ENCODE measurements at places on chromosomes 12 and 14.
A peak's percentile ranks its signal among the peaks of the same experiment; 100 is the strongest.

GRCh38 chr14:92863286-92864080, 59.5 kb upstream of the CHGA start:
- no peak for DNase-seq

- DNase-seq = no peak
These were observed 328.6 kb downstream of the PCNX1 start for GRCh38 chr14:71235875-71236274.

DNA sequence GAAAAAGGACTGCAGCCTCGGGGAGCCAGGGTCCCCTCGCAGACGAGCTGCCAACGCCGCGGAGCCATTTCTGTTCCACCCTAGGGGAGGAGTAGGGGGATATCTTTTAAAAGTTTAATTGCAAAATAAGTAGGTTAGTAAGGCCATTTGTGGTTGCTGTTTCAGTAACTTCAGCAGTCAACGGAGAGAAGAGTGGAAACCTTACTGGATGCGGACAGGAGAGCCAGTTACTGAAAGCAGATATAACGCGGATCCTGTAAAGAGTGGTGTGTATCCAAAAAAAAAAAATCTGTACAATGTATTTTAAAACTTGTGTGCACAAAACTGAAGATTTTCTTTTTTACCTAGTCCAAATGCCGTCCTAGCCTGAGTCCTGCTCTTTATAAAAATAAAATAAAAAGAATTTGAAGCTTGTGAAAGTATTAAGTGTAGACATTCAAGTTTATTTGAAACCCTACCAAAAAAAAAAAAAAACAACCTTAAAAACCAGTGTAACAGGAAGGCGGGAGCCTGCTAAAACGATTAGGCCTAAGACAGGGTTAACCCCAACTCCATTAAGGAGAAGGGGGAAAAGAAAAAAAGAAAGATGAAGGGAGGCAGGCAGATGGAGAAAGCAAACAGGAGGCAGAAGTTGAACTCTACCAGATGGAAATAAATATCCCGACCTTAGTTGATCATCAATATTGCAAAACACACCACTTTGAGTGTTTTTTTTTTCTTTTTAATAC, 1.0 kb upstream of the BTG1 start:
- DNase-seq = no peak

GRCh38 chr12:53807322-53807860, 55.6 kb upstream of the CISTR start:
- no peak for DNase-seq

DNA sequence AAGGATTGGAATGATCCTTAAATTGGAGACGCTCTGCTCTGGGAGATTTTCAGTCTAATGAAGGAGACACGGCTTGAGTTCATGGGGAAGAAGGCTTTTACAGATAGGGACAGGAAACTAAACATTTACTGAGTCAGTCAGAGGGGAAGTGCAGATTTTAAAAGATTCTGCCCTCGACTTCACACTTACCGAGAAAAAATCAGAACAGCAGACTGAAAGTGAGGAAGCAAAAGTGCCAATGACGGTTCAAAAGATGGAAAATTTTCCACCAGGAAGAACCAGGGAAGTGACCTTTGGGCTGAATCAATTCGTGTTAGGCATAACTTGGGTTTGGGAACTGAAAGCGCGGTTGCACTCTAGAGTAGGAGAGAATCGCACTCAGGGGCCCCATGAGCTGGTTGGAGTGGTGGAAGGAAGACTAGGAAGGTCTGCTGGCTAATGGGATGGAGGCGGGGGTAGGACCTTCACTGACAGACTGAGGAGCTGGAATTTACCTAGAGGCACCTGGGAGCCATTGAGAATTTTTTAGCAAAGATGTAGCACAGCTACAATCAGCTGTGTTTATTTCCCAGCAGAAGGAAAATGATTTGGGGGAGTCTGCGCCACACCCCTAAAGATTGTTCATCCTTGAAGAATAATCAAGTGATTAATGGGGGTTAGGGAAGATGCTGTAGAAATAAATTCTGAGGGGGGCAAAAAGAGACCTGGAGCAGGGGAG, 1.2 kb downstream of the KCNK13 start:
- DNase-seq = no peak

- DNase-seq = no peak
These were observed 44.9 kb downstream of the CYP46A1 start for GRCh38 chr14:99728981-99729451.

GRCh38 chr12:54009171-54010052, 627 bp downstream of the HOXC8 start:
- DNase-seq = no peak

- DNase-seq = no peak
These were observed 63.2 kb upstream of the SFSWAP start for GRCh38 chr12:131647667-131648066.

DNA sequence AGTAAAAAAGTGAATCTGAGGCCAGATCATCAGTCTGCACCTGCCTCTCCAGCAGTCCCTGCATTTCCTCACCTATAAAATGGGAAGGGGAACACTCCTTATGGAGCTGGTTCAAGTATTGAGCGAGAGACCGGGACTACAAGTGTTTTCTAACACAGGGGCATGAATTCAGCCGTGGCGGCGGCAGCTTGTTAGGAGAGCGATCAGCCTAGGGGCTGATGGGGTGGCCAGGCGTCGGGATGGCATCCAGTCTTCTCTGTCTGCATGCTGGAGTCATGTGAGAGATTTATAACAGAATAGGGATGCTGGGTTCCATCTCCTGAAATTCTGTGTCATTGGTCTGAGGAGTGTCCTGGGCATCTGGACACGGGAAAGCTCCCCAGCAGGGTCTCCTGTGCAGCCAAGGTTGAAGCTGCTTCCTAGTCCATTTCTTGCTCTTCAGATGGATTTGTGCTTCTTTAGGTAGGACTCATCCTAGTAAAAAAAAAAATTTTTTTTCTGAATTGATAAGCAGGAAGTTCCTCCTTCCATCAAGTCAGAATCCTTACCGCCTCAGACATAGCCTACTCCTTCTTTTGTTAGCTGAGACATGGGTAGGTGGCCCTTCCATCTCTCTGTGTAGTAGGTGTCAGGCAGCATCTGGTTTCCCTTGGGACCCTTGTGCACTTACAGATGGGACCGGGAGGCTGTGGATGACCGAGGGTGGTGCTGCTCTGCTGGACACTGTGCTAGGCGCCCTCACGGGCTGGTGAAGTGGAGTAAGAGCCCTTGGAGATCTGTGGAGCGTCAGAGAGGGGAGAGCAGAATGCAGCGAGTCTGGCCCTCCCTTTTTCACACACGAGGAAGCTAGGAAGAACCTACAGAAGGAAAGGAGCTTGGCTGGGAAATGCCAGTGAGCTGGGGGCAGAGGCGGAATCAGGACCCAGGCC, 146.7 kb downstream of the TSPAN9 start:
- DNase-seq = no peak

DNA sequence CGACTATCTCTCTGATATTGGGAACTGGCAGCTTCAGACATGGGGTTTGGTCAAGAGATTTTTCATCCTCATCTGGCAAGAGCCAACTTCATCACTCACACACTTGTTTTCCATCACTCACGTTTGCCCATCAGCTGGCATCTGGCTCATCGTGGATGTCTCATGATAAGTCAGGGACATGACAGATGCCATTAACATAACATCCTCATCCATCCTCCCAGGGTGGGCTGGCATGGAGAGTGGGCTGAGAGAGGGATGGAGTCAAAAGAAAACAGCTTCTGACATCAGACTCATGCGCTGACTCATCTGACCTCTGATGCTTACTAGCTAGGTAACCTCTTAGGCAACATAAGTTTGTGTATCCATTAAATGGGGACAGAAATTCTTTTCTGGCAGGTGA, 1.8 kb upstream of the VSX2 start:
- DNase-seq = no peak

DNA sequence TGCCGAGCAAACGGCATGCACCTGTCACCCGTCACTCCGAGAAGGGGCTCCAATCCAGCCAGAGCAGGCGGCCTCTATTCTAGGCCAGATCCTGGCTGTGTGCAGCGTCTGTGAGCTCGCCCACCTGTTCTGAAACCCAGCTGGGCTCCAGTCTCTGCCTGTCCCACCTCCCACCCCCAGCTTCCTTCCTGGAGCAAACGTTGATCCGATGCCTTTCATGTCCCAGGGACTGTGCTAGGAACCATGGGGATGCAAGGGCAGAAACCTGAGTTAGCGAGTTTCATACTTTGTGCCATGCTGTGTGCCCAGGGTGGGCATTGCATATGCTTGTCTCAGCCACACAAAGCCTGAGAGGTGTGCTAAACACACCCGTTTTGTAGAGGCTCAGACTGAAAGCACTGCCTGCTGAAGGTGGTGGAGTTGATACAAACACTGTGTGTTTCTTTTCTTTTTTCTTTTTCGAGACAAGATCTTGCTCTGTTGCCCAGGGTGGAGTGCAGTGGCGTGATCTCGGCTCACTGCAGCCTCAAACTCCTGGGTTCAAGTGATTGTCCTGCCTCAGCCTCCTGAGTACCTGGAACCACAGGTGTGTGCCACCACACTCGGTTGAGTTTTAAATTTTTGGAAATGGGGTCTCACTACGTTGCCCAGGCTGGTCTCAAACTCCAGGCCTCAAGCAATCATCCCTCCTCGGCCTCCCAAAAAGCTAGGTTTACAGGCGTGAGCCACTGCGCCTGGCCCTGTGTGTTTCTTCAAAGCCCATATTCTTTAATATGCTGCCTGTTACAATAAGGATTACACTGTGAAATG, 84.1 kb upstream of the MED13L start:
- no peak for DNase-seq

GRCh38 chr12:130711756-130712155, 4.3 kb downstream of the RIMBP2 start:
- no peak for DNase-seq

DNA sequence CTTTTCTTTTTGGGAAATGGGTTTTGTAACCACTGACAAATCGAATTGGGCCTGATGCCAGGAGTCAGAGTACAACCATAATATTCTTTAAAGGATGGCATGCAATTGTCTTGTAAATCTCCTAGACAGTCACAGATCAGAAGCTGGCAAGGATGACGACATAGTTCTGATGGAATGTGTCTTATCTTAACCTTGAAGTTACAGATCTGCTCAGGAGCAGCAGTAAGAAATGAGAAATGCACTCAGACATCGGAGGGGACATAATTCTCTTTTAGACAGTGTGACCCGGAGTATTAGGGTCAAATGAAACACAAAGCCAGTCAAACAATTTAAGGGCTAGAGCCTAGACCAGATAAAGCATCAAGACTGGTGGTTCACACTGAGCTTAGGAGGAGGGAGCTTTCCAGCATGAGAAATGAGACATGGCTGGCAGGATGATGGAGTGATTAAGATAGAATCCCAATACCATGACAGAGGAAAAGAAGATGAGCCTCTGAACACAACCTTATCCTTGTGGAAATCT, 17.5 kb downstream of the CBX5 start:
- no peak for DNase-seq

DNA sequence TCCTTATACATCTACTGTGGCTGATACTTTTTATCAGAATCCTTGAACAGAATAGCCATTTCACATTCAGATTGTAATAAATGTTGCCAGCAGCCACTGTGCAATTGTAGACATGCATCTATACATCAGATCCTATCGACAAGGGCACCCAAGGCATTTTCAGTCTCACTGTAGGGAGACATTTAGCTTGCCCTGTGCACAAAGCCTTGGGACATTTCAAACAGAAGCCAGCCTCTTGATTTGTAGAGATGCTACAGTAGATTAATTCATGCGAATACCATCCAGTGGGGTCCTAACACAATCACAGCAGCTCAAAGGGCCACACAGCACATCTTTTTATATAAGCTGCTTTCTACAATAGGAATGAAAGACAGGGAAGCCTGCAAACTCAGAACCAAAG, 81.4 kb downstream of the SLC8A3 start:
- no peak for DNase-seq

DNA sequence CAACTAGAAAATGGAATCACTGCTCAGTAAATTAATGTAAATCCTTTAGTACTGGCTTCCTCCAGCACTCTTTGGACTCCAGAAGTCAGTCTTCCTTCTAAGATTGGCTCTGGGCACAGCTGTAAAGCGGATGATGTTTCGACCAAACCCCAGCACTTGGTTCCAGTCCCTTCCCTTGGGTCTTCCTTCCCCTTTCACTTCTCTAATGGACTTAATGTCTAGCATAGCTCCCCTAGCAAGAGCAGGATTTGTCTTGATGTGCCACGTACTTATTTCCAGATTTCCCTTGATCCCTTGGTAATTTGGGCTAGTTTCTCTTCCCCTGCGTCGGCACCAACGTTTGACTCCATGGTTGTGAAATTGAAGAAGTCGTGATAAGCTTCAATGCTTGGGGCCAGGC, 28.3 kb downstream of the C12orf75 start:
- DNase-seq = no peak

GRCh38 chr14:38209572-38210557, 2.2 kb downstream of the SSTR1 start:
- DNase-seq = no peak

GRCh38 chr12:94186278-94187241, 38.2 kb downstream of the PLXNC1 start:
- DNase-seq = no peak

DNA sequence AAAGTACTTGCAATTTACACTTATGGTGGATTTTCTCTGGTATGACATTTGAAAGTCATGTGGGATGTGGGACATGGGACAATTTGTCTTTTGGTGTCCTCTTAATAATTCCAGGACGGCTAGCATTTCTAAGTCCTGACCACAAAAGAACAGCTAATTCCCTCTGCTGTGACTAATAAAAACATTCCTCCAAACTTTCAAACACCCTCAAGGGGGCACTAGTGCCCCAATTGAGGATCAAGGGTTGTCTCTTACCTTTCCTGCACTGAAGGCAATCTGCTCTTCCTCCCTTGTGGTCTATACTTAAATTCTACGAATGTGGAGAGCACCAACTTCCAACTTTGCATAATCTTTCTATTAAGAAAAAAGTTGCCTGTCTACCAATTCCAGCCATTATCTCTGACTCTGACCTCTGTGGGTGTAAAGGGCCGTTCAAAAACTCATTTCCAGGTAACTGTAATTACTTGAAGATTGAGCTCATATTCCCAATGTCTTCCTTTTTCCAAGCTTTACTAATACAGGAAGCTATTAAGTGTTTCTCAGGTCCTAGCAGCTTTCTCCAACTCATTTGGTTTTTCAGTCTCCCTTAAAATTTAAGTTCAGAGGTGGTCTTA, 210.2 kb downstream of the PTPRO start:
- DNase-seq = peak; percentile 13

- no peak for DNase-seq
These were observed 28.3 kb downstream of the KIF26A start for GRCh38 chr14:104166698-104167097.

- no peak for DNase-seq
These were observed 52.0 kb downstream of the PAPLN start for GRCh38 chr14:73289308-73289707.

DNA sequence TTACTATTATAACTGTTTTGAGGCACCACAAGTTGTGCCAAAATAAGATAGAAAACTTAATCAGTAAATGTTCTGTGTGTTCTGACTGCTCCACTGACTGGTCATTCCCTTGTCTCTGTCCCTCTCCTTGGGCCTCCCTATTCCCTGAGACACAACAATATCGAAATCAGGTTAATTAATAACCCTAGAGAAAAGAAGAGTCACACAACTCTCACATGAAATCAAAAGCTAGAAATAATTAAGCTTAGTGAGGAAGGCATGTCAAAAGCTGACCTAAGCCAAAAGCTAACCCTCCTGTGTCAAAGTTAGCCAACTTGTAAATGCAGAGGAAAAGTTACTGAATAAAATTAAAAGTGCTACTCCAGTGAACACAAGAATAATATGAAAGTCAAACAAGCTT, 53.8 kb upstream of the CCDC196 start:
- DNase-seq = no peak
